Frontal cortex (tissue), 4 donors: ENCODE measurements at places on chromosomes 5 and 9.
A peak's percentile ranks its signal among the peaks of the same experiment; 100 is the strongest.

DNA sequence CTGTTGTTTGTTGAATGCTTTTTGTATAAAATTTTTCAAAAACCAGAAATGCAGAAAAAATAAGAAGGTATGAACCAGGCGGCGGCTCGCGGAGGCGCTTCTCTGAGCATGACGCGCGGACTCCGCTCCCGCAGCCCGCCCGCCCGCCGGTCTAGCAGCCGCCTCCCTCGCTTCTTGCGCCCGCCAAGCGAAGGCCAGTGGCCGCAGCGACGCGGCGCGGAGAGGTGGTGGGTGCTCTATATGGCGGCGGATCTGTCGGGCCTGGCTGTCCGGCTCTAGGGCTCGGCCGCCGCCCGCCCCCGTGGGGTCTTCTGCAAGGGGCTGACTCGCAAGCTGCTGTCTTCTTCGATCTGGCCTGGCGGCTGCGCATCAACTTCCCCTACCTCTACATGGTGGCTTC, 93.8 kb downstream of the ANKRD18A start:
- no peak for DNase-seq

DNA sequence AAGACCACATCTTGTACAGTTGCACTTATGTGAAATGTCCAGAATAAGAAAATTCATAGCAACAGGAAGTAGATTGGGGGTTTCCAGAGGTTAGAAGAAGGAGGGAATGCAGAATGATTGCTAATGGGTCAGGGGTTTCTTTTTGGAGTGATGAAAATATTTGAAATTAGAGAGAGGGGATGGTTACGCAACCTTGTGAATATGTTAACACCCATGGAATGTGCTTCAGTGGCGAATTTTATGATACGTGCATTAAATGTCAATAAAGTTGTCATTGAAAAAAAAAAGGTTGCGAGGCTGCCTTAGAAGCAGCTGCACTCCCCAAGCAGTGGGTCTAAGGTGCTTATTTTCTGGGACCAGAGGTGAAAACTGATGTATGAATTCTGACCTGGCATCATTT, 64.4 kb upstream of the SUB1 start:
- DNase-seq: no peak

GRCh38 chr5:132003170-132003744, 8.2 kb downstream of the ACSL6 start:
- peak; percentile 59 for DNase-seq

DNA sequence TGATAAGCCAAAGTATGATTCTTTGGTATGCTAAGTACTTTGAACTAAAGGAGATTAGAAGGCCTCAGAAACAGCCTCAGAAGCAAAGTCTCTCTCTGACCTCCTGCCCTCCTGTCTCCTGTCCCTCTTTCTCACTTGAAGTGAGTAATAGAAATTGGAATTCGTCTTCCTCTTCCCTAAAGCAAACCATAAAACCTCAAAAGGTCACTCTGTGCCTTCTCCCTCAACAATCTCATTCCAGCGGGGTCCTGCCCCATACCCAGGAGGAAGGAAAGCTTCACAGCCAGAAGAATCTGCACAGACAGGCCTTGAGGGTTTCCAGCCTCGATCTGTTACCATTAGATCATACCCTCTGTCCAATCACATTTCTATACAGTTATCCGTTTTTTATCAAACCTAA, 87.8 kb downstream of the HAPLN1 start:
- no peak for DNase-seq

- no peak for DNase-seq
Measured at GRCh38 chr9:87497080-87497603, 525 bp upstream of the DAPK1 start.

DNA sequence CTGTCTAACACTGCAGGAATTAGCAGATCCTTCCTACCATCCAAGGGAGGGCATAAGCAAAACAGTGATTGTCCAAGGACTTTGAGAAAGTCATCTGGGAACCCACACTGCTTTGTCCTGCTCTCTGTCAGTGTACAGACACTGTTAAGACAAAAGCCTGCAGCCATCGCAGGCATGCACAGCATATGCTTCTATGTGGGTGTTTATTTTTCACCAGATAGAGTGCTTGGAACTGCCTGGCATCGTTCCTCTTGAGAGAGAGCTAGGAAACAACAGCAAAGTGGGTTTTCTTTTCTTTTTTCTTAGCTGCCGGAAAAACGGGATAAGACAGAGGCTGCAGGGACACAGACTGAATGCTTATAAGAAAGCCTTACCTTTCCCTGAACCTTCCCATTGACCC, 212.3 kb downstream of the ICE1 start:
- DNase-seq: no peak

- DNase-seq: no peak
Measured at GRCh38 chr9:124493794-124494479, 13.3 kb downstream of the NR5A1 start.

- DNase-seq: peak; percentile 11
Measured at GRCh38 chr9:124551472-124552272, 44.5 kb upstream of the NR5A1 start.

GRCh38 chr9:11757408-11757807, 935.8 kb upstream of the TYRP1 start:
- no peak for DNase-seq

DNA sequence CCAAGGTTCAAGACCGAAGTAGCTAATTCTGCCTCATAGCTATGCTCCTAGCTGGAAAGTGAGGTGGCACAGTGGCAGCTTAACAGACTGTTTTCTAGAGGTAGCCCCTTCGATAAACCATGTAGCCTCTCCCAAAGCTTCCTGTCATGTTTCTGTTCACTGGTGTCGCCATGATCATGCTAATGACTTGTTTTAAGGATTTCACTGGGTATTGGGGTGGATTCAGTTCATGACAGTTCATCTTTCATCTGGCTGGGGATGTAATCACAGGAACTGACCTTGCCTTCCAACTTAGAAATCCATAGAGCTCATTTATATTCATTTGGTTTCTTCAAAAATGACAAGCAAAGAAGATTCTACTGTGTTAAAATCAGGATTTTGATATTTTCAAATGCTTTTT, 9.4 kb downstream of the POU5F2 start:
- no peak for DNase-seq

DNA sequence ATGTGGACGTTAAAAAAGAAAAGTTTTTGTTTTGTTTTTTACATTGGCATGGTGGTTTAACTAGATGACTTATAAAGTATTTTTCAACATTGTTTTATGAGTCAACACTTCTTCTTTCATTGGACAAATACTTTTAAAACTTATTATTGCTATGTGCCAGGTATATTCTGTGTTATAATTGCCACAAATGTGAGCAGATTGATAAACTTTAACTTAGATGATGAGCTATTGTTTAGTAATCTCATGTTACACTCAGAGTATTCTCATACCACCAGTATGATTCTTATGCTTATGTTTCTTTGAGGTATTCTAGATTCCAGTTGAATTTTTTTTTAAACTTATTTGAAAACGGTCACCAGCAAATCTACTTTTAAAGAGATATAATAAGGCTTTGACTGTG, 60.3 kb downstream of the RASA1 start:
- DNase-seq: no peak

DNA sequence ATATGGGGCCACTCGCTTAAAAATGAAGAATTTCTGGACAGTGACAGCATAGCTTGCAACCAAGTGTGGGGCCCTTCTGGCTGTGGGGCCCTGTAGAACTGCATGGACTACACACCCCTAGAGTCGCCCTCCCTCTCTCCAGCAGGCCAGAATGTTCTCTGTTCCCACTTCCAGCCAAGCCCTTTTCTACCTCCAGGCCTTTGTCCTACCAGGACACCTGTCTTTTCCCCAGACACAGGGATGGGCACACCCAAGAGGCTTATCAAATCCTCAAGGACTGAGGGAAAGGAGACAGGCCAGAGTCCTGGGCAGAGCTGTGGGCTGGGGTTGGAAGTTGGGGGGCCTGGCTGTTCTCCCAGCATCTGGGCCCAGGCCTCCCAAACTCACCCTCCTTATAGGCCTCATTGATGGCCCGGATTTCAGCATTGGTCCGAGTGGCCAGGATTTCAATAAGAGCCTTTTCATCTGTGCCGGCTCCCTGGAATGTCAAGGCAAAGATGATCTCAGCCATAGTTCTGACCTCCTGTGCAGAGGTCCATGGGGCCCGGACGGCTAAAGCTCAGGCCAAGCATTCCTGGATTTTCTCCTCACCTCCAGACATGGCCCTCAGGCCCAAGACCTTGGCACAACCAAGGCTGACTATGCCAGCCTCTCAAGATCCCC, 38.2 kb upstream of the TNIP1 start:
- DNase-seq: no peak

GRCh38 chr5:132273631-132274030, 16.1 kb downstream of the PDLIM4 start:
- DNase-seq: no peak

GRCh38 chr9:1748407-1748806, 266.7 kb upstream of the SMARCA2 start:
- no peak for DNase-seq

DNA sequence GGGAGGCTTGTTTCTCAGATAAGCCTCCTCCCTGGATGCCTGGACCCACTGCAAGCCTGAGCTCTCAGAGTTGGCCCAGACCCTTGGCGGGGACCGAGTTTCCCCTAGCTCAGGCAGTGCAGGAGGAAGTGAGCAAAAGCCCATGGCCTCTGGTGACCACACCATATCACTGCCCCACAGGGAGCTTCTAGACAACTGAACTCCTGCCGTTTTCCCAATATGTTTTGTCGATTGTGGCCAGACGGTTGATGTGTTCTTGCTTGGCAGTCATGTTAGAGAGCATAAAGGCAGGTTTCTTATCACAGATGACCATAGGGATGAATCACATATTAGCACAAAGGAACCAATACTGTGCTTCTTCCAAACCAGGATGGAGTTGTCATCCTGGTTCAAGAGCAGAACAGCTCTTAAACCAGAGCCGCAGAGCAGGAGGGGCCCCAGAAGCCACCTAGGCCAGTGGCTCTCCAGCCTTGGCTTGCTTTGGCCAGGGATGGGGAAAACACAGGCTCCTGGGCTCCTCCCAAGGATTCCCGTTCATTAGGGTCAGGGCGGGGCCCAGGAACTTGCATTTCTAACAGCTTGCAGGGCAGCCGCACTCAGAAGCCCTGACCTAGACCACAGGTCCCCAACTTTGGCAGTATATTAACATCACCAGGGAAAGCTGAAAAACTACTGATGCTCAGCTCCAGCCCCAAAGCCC, 113.1 kb upstream of the TBC1D2 start:
- no peak for DNase-seq

- no peak for DNase-seq
Measured at GRCh38 chr5:75512383-75513074, 838 bp downstream of the POLK start.

GRCh38 chr5:96227957-96228356, 205.1 kb downstream of the PCSK1 start:
- DNase-seq: no peak

GRCh38 chr9:123678038-123678877, 251.7 kb downstream of the DENND1A start:
- no peak for DNase-seq

DNA sequence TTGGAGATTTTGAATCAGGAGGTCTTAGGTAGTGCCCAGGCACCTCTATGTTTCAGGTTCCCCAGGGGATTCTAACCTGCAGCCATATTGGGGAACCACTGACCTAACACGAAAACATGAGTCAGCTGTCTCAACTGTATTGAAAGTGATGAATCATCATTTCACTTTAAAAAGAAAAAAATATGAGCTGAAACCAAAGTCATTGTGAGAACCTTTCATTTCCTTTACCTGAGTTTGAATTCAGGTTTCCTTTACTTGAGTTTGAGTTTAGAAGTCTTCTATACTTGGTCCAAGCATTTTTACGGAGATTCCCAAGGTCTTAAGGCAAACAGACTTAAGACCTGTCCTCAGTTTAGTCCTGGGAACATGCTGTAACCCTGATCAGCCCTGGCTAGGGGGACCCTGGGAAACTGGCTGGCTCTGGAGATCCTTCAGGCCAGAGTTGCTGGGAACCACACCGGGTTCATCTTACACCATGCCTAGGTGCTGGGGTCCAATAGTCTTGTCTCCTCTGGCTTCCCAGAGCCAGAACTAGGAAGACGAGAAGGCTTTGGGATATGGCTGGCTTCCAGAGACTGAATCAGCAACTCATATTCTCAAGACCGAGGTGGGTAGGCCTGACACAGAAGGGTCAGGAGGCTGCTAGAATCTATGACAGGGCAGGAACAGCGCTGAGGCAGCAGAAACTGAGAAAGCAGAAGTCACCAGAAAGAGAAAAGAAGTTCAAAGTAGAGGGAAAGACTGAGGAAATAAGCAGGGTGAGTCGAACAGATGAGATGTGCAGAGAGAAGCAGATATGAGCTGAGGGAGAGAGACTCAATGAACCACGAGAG, 16.4 kb upstream of the PDCD1LG2 start:
- DNase-seq: no peak

GRCh38 chr5:68267066-68267465, 51.5 kb downstream of the PIK3R1 start:
- DNase-seq: no peak

GRCh38 chr9:93184432-93185265, 710 bp downstream of the WNK2 start:
- peak; percentile 64 for DNase-seq
